ENCODE measurements at places on chromosomes 4 and X.

DNA sequence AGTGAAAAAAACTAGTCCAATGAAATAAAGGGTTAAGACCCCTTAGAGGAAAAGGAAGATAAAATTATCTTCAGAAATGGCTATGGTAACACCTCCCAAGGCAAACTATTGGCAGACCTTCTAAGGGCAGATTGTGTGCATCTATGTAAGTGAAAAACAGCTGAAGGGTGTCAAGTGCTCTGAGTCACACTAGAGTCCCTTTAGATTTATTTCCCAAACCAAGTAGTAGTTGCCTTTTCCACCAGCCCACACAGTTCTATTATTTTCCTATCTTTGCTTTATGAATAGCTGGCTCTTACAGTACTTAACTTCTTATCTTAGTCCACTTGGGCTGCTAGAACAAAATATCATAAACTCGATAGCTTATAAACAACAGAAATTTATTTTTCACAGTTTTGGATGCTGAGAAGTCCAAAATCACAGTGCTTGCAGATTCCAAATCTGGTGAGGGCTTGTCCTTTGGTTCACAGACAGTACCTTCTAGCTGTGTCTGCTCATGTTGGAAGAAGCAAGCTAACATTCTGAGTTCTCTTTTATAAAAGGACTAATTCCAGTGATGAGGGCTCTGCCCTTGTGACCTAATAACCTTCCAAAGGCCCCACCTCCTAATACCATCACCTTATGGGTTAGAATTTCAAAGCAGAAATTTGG is 143.6 kb downstream of the GRID2 start:
- no peak for DNase-seq

- DNase-seq, result no peak
Measured at GRCh38 chr4:108449129-108449528, 171.2 kb upstream of the RPL34 start.

DNA sequence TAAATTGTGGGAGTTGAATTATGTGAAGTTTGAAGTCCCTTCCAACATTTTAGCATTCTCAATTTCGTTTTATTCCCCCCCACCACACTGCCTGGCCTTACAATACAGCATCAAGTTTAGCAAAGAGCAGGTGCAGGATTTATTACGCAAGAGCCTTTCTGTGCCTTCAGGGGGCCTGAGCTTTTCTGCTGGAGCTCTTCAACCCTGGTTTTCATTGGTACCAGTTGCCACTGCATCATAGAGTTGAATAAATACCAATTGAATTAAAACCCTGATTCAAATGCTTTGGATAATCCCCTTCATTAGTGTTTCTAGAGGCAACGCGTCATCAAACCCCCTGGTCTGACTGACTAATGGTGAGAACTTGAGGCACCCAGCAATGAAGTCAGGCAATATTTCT is 43.6 kb upstream of the KIT start:
- no peak for DNase-seq

DNA sequence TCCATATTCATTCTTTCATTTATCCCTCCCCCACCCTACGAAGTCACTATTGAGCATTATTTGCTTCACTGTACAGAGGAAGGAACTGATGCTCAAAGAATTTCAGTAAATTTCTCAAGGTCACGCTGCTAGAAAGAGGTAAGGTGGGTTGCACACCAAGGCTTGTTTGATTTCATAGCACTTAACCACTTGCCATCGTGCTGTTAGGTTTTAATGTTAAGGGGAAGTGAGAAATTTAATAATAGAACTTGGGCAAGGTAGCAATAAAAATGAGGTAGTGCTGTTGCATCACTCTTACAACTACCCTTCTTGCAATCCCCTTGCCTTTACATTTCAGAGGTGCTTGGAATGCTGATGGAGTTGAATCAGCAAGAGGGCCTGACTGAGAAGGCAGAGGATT is 343.1 kb downstream of the MID1IP1 start:
- DNase-seq, result no peak

DNA sequence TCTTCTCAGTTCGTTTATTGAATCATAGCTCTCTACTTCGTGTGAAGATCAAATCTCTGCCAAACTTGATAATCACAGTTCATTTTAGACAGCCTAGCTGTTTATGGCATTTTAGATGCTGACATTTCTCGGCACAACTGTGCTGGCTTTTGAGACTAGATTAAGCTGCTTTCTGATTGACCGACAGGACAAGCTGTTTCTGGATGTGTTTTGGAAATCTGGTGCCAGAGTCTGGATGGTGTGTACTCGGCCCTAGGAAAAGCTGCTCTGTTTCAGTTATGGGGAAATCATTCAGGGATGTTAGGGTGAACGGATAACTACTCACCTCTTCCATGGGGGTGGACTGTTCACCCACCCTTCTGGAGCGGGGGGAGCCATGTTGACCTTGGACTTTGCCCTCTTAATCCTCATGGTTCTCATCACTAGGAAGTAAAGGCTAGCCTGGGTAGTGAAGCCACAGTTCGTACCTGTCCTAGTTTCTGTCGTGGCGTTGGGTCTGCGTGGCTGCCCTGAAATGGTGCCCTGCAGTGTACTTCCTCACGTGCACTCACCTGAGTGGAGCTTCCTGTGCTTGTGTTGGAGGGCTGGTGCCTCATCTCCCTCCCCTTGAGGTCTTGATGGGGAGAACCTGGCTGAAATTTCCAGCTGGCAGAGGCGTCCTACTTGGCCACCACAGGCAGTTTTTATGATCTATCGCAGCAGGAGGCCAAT is 13.7 kb upstream of the WDR1 start:
- DNase-seq, result no peak

- DNase-seq, result peak; percentile 69
Measured at GRCh38 chr4:101527188-101527587, 179.9 kb upstream of the PPP3CA start.

- no peak for DNase-seq
Measured at GRCh38 chrX:38220024-38220414, 652 bp downstream of the SRPX start.

GRCh38 chr4:65943076-65943475 is 272.8 kb upstream of the EPHA5 start:
- DNase-seq, result no peak

DNA sequence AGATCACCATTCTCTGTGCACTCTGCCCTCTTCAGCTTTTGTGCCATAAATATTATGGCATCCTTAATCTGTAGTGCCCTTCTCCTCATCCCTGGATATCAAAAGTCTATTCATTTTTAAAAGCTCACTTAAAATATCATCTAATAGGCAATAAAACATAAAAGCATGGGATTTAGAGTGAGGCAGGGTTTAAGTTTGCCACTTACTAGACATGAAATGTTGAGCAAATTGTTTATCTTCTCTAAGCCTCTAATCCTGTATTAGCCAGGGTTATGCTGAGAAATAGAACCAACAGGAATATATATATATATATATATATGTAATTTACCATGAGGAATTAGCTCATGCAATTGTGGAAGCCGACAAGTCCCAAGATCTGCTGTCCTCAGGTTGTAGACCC is 472.4 kb upstream of the HS3ST1 start:
- no peak for DNase-seq

DNA sequence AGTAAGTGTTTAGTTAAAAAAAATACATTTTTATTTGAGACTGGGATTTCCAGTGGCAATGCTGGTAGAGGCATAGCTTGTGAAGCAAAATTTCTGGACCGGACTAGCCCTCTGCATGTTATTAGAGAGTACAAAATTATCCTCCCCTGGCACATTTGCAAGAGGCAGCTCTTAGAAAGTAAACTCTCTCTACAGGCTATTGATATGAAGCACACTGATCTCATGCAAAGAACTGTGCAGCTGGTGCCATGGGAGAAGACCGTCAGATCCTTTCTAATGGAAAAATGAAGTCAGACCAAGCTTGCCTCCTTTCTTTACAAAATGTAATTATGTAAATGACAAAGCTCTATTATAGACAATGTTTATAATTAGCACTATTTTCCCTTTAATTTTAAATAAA is 2717.2 kb downstream of the PCDH7 start:
- DNase-seq, result no peak

DNA sequence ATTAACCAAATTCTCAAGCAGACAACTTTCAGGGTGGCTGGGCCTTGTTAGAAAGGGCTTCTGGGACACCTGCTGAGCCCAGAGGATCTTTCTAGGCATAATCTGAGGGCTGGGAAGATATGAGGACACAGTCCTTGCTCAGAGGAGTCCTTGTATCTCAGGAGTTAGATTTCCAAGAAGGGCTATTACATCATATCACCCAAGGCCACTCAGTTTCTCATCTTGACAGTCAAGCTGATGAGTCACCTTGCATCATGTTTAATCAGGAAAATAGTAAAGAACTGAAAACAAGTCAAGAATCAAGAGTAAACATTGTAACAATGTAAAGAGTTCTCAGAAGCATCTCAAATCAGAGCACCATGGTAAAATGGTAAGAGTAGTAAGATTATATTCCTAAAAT is 4.0 kb downstream of the PCYT1B start:
- DNase-seq, result no peak

DNA sequence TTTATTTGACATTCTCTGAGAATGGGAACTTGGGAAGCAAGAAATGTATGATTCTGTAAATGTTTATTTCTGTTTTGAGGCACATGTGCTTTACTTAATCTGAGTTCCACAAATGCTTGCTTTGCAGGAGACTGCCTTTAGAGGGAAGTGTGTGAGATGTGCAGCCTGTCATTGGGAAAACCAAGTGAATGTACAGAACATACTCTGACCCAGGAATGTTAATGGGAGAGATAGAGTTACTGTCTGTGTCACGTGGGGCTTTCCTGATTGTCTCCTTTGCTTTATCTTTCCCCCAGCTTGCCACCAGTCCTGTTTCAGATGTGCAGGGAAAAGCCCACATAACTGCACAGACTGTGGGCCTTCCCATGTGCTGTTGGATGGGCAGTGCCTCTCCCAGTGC is 218.6 kb upstream of the ANXA3 start:
- DNase-seq, result no peak

GRCh38 chr4:109315818-109316217 is 13.4 kb upstream of the COL25A1 start:
- DNase-seq, result no peak

DNA sequence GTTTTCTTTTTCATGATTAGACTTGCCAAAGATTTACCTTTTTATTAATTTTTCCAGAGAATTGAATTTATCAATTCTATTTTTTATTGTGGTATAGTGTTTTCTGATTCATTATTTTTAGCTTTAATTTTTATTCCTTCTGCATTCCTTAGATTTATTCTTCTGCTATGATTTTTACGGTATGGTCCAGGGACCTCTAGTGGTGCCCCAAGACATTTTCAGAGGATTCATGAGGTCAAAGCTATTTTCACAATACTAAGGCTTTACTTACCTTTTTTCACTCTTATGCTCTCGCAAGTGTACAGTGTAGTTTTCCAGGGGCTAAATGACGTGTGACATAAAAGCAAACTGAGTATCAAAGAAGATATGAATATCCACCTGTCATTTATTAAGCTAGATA is 8.0 kb downstream of the RADX start:
- DNase-seq, result no peak

- DNase-seq, result no peak
Measured at GRCh38 chrX:118862091-118862490, 38.5 kb downstream of the ZCCHC12 start.

DNA sequence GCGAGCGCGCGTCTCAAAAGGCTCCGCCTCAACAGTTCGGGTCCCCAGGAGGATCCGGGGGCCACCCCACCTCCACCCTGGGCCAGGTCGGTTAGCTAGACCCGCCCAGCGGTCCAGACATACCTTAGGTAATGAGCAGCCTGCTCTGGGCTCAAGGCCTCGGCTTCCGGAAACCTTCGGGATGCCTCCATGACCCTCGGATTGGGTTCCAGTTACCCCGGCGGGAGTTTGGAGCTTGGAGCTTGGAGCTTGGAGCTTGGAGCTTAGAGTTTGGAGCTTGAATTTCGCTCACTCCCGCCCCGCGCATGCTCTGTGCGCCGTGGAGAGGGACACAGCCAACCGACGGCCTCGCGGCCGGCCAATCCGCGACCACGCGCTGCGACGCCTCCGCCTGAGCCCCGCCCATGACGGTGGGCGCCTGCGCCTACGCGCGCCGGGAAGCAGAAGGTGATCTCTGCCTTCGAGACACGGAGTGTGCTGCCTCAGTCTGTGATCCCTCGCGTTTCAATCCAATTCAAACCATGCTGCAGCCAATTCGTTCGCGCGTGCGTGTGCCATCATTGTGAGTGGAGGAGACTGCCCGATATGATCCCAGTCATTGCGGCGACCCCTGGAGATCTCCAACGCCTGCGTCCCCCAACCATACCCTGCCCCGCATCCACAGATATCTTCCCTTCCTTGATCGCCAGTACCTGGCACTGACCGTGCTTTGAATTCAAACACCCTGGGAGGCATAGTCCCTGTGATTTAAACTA is at the start of gene ERCC6L:
Gene ERCC6L, minus strand, starts transcription at position 307 of the 755 bp plus-strand sequence. Its CDS starts 116 bp downstream, at position 191.
- DNase-seq, result peak; percentile 84

DNA sequence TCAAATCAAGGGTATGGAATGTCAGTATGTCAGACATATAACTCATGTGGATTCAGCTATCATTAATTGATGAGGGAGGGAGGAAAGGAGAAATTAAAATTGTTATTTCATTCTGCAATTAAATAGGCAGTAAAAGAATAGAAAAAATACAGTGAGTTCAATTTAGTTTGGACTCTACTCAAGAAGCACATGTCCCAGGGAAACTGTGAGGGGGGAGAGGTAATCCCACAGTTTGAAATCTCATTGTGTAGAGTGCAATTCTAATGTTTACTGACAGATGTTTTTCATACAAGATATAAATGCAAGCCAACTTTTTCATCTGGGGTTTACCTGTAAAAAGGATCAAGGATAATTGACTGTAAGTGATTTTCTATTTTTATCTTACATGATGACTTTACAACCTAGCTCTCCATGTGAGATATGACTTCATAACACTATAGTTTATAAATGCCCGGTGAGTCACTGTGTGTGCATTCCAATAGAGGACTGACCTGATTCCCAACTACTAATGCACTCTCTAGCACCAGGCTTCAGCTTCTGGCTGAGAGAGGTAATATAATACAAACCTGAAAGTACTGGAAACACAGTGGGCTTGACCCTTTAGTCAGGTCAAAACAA is 35.2 kb upstream of the SCD5 start:
- DNase-seq, result no peak

- no peak for DNase-seq
Measured at GRCh38 chr4:165725352-165725751, 147.7 kb upstream of the TLL1 start.

- DNase-seq, result no peak
Measured at GRCh38 chrX:78658845-78659744, at the start of gene RTL3. Gene RTL3, minus strand, starts transcription at chrX:78659328. Its CDS starts 908 bp downstream, at chrX:78658420.
